Adrenal gland (tissue), 19 donors: ENCODE measurements at places on chromosomes 11 and 22.
A peak's percentile ranks its signal among the peaks of the same experiment; 100 is the strongest.

DNA sequence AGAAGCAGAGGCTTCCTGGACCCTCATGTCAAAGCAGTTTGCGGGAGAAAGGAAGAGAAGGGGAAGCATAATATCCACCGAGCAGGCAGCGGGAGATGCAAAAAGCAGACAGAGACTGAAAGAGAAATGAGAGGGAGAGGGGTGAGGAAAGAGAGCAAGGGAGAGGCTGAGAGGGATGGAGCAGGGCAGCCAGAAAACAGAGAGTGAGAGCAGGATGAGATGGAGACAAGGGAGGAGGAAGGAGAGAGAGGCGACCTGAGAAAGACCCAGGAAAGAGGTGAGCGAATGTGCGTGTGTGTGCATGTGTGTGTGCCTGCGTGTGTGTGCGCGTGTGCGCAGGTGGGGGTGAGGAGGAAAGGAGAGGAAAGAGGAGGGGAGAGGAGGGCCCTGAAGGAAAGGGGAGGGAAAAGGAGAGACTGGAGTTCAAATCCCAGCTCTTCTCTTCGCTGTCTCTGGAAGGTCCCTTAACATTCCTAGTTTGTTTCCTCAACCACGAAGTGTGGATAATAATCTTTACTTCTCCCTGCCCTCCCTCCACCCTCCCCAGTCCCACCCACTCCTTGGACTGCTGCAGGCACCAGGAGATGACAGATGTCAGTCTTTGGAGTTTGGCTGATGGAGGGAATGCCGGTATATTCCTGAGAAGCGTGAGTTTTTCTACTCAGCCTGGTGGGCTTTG is 67.9 kb downstream of the ISX start:
- no peak for DNase-seq

DNA sequence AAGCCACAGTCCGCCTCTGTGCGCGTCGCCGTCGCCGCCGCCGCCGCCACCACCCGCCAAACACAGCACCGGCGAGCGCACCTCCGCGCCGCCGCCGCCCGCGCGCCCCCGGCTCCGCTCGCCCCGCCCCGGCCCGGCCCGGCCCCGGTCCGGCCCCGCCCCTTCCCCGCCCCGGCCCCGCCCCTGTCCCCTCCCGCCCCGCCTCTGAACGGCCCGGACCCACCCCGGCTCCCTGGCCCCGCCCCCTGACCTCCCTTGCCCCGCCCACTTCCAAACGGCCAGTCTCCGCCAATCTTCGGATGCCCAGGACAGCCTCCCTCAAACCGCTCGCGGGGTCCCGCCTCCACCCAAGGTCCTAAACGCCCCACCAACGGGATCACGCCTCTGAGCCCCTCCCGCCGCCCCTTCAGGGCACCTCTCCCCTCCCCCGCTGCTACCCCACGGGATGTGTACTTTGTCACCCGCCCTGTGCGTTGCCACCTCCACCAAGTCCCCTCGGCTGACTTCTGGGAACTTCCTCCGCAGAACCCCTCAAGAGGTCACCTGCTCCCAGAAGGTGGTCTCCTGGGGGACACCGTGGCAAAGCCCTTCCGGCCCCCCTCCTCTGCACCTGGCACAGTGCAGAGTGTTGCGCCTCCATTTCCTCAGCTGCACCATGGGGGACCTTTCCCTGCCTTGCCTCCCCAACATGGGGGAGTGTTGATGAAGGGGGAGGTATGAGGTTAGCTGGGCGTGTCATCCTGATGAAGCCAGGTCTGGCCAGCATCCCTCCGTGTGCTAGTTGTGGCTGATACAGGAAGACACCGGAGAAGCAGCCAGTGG is at the start of gene KIAA0930:
Gene KIAA0930, minus strand, starts transcription at position 85 of the 822 bp plus-strand sequence. CDS start 191 bp downstream, outside the sequence.
- DNase-seq: peak; percentile 85

DNA sequence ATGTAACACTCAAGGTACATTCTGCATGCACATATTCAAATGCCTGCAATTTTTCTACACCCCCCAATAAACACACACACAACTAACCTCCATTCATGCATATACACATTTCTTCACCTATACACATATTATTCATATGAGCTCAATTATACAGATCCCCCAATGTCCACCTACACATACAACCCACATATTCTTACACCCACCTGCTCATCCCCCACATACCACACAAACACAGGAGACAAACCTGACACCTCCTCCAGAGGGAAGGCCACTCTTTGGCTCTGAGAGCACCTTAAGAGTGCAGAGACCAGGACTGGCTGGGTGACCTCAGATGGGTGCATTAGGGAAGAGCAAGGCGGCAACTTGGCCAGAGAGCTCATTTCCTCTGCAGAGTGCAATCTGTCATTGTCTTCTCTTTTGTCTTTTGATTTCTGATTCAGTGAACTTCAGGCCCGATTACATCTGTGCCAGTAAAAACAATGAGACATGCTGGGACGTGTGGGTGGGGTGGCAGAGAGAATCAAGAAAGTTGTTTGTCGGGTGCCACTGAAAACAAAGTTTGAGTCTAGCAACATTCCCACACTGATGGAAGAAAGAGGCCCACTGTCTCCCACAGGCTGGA is 208.4 kb downstream of the NXPE2 start:
- no peak for DNase-seq

GRCh38 chr11:23974601-23975000 is 522.3 kb upstream of the LUZP2 start:
- DNase-seq: no peak

DNA sequence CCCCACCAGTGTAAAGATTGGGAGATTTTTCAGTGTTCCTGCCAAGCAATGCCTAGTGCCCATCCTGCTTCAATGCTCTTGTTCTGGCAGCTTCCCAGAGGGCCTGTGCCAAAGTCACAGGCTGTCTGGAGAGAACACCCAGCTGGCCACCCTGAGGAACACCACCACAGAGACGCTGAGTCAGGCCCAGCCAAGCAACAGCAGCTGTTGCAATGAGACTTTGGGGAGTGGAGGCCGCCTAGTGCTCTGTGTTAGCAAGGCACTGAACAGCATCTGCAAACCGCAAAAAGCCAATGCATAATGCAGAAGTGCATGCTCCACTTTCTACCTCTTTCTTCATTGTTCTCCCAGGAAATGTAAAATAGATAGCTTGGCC is 168.1 kb downstream of the NXPE2 start:
- DNase-seq: peak; percentile 21

- no peak for DNase-seq
These were observed 96.6 kb downstream of the FDX1 start for GRCh38 chr11:110526323-110526722.

DNA sequence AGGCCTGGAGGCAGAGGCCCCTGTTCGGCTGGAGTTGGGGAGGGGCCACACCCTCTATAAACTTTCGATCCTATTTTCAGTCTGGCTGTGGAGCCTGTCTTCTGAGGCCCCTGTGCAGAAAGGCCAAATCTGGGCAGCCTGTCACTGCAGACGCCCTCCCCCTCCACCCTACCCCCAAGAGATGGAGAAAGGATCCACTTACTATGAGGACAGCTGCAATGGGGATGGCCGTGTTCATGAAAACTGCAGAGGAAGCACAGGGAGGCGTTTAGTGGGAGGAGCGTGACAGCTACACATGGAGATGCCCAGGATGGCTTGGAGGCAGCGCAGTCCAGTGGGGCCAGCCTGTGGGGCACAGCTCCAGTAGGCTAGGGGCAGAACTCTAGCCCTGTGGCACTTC is 43.5 kb upstream of the KCNJ11 start:
- DNase-seq: no peak

DNA sequence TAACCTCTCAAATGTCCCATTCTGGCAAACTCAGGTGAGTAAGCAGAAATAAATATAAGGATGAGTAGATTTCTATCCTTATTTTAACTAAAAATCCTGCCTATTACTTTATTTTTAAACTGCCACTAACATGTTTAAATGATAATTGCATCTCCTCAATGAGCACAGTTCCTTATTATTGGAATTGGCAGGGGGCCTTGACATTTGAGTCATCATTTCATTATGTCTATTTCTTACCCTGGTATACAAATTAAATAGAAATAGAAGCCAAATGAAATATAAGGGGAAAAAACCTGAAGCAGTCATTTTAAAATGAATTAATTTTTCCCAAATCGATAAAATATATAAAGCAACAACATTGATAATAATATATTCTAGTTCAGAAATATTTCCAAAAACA is 81.2 kb downstream of the GUCY1A2 start:
- no peak for DNase-seq

GRCh38 chr22:48398181-48398905 is 1429.3 kb downstream of the BRD1 start:
- DNase-seq: no peak

DNA sequence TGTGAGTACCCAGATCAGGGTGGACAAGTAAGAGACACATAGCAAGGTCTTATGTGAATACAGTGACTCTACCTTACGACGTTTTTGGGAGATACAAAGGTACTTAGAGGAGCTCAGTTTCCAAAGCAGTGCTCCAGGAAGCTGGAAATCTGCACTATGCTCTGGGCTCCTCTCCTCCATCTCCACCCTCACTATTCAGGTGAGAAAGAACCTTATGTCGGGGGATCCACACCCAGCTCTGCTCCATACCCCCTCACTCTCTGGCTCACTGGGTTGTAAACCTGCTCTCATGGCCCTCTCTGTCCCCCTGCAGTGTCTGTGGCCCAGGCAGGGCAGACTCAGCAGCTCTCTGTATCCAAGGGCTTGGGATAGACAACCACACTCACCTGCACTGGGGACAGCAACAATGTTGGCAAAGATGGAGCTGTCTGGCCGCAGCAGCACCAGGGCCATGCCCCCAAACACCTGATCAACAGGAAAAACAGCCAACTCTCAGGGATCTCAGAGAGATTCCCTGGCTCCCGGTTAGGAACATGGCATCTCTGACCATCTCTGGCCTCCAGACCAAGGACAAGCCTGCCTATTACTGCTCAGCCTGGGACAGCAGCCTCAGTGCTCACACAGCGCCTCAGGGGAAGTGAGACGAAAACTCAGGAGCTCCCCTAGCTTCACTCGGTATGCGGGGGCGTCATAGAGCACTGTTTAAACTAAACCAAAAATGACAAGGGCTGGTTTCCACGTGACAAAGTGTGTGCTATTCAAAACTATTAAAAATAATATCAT is 60.9 kb upstream of the TOP3B start:
- no peak for DNase-seq

- peak; percentile 86 for DNase-seq
These were observed 5.4 kb downstream of the MYO18B start for GRCh38 chr22:25747245-25747944.

DNA sequence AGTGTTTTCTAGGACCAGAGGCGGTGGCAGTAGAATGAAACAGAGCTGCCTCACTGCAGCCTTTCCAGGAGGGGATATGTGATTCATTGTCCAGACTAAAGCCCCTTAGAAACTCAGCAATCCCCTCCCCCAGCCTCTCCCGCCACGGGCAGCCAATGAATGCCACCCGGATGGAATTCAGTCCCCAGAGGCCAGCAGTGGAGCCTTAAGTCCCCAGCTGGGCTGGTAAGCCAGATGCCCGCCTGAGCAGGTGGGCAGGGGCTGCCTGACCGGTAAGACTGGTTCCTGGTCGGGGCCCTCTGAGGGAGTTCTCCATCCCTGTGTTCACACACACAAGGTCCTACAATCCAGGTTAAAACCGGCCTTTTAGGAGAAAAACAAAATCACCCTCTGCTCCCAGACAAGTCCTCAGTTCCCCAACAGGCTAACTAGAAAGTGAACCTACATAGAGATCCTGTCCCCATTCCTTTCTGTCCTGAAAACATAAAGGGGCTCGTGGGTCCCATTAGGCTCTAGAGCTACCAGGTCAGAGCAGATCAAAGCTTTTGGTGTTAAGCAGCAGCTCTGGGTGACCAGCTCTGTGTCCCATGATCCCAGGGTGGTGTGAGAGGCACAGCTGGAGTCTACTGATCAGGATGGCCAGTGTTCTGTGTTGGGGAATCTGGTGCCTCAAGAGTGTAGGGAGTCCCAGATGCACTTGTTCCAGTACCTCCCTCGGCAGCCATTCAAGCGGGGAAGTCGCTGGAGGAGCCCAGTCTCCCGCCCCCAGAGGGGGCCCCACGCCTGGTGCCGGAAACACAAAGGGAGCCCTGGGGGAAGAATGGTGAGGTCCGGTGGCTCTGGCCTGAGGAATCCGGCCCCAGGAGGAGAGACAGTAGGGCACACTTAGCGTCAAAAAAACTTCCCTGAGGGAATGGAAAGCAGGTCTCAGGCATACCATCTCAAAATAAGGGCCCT is 2.6 kb downstream of the PATZ1 start:
- DNase-seq: no peak

DNA sequence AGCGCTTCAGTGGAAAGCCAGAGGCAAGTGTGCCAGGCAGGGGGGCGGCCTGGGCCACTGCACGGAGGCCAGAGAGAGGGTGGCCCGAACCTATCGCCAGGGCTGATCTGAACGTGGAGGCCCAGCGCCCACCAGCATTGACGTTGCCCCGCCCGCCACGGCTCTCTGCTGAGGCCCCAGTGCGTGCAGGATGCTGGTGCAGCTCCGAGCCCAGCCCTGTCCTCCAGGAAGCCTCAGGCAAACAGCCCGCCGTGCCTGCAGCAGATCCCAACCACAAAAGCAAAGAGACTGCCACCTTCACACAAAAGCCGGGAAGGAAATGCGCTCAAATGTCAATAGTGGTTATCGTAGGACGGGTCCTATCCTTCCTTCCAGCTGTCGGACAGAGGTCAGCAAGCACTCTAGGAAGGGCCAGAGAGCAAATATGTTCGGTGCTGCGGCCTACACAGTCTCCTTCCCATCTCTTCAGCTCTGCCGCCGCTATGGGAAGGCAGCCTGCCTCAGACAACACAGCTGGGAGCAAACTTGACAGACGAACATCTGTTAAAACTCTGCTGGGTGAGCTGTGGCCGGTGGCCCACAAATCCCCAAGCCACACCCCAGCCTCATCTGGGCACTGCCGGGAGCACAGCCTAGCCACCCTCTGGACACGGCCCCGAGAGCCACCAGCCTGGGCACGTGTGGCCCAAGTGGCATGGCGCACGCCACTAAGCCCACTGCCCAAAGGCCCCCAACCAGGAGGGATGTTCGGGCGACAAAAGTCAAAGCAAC is 146.2 kb downstream of the CRYBB2 start:
- DNase-seq: peak; percentile 62

- DNase-seq: no peak
These were observed 257.8 kb upstream of the SYN3 start for GRCh38 chr22:33315954-33316353.

DNA sequence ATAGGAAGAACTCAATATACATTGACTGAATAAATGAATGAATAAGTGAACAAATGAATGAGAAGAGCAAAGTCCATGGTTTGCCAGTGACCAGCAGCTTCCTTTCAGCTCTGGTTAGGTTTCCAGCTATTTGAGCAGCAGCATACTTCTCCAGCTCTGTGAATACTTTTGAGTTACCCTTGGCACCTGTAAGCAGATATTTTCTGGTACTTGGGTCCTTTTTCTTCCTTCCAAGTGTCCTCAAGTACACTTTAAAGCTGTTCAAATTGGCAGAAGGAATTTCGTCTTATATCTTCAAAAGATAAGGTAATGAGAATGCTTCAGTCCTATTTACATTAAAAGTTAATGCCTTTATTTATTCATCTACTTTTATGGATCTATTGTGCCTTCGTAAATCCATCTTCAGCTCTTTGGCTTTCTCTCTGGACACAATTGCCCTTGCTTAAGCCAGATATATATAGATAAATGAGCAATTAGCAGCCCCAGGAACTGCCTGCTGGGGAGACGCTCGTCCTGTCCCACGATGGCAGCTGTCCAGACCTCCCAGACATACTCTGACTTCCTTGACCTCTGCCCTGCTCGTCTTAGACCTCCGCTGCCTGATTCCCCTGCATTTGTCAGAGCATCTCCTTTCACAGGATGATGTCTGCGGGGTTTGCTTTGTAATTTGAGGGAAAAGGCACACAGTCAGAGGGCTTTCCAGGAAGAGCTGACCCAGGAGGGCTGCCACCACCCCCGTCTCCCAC is 926.3 kb downstream of the OPCML start:
- DNase-seq: peak; percentile 60

- no peak for DNase-seq
These were observed 34.7 kb upstream of the CSNK2A3 start for GRCh38 chr11:11387622-11388305.
